ENCODE measurements at places on chromosomes 16 and 17.
A peak's percentile ranks its signal among the peaks of the same experiment; 100 is the strongest.

DNA sequence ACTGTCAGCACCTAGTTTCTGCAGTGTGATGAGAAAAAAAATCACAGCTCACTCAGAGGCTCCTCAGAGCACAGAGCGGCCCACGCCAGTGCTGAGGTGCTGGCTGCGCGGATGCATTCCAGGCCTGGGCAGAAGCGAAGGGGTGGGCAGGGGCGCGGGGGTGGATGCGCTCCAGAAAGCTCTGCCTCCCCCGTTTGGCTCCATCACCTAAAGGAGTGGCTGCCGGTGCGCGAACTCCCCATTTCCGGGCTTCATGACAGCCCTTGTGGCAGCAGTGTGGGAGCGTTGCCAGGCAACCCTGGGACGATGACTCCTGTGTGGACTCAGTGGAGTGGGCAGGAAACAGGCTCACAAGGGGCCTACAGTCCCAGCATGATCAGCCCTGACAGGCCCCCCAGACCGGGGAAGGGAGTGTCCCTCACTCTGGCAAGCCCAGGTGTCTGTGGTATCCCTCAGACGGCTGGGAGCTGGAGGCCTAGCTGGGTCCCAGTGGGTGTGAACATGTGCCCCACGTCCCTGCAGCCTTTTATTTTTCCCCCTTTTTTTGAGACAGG lies 32.8 kb upstream of the NUDT16L1 start:
- peak; percentile 58 for DNase-seq

DNA sequence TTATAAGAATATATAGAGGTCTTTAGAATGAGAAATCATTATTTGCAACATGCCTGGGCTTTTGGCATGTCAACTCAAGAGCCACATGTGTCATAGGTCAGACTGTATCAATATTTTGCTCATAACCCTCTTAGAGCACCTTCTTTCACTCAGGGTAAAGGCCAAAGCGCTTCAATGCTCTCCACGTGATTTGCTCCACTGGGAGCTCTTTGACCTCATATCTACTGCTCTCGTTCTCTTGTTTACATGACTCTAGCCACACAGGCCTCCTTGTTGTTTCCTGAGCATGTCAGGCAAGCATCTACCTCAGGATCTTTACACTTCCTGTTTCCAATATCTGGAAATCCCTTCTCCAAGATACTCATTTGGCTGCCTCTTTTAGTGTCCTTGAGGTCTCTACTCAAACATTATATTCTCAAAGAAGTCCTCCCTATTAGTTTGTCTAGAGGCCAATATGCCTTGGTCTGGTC lies 148.4 kb downstream of the TOX3 start:
- no peak for DNase-seq

DNA sequence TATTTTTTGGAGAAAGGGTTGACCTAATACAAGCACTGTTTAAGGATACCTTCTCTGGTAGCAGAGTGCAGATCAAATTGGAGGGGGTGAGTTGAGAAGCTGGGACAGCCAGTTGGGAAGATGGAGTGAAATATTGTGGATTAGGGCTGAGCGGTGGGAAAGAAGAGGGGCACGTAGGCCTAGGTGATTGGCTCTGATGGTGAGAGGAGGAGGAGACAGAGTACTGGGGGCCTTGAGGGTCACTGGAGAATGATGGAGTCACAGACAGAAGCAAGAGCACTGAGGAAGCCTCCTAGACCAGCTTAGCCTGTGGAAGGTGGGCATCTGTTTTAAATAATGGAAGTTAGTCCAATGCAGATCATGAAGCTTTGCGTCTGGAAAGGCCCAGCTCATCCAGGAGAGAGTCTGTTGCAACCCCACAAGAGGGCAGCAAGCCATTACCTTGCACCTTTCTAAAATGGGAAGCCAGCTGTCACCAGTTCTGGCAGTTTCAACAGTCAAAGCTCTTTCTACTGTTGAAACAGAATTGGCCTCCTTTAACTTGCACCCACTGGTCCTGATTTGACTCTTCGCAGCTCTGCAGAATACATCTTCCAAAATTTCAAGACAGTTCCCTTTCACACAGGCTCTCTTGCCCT lies 11.8 kb downstream of the SLC9A5 start:
- no peak for DNase-seq

- DNase-seq, result no peak
These were observed 146.1 kb upstream of the HSBP1 start for GRCh38 chr16:83661656-83662055.

DNA sequence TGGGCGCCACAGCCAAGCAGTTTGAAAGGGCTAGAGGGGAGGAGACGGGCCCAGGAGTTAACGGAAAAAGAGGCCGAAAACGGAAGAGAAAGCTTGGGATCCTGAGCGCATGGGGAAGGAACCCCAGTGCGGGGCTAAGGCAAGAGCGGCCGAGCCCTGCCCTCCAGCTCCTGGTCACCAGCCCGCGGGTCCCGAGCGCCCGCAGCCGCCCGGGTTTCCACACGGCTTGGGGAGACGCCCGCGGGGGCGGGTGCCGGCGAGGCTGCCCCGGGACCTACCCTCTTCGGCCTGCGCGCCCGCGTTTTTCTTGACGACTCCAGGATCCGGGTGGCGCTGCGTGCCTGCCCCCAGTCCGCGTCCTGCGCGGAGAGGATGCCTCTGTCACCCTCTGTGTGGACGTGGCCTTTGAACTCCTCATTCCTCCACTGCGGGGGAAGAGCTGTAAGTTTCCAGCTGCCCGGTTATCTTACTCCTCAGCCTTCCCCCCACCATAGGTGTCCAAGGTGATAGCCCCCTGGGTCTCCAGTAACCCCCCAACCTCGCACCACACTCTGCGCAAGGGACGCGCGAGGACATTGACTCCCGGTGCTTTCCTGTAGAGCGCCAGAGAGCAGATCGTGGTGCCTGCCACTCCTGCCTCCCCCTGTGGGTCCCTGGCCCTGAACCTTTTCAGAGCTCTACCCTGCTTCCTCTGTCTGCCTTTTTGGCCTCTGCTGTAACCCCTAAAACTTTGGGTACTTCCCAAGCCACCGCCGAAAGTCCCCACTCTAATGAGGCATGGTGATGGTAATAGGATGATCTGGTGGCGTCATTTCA lies 1.7 kb upstream of the CDH11 start:
- DNase-seq, result no peak

Measured in GM12892 (cell line).